Right ventricle myocardium superior (tissue), 1 donor: ENCODE measurements at places on chromosomes 2 and 18. TPM values are rescaled to one million over a fixed set of nuclear protein-coding genes. Genes with fewer than 3 reads are reported as not detected.

ERFE gene
- total RNA-seq, result not detected

SCYGR4 gene
- total RNA-seq, result not detected

MROH2A gene
- total RNA-seq, result not detected

AFF3 gene
- total RNA-seq, result 7.6 TPM

CYP1B1 gene
- total RNA-seq, result 17.1 TPM

POTEJ gene
- total RNA-seq, result not detected

GRB14 gene
- 24.1 TPM for total RNA-seq

ZNF512 gene
- total RNA-seq, result 16.6 TPM

TSPYL6 gene
- not detected for total RNA-seq

TSGA10 gene
- total RNA-seq, result 3.4 TPM

RAB17 gene
- total RNA-seq, result 4.1 TPM

UPP2 gene
- total RNA-seq, result not detected

KCNIP3 gene
- 8.4 TPM for total RNA-seq

REG3A gene
- not detected for total RNA-seq

LRATD1 gene
- total RNA-seq, result 3.0 TPM

EGR4 gene
- not detected for total RNA-seq

FOXD4L1 gene
- total RNA-seq, result not detected

SALL3 gene
- 0.08 TPM for total RNA-seq

NT5DC4 gene
- total RNA-seq, result not detected

UGT1A8 gene
- not detected for total RNA-seq

CRYBA2 gene
- total RNA-seq, result not detected

GKN2 gene
- total RNA-seq, result not detected

PPP1R1C gene
- 21.4 TPM for total RNA-seq

IL1R1 gene
- total RNA-seq, result 21.1 TPM

APCDD1 gene
- 27.0 TPM for total RNA-seq

POTEF gene
- total RNA-seq, result not detected

RAB6C gene
- total RNA-seq, result 0.22 TPM

KCNJ13 gene
- total RNA-seq, result not detected

ABHD3 gene
- total RNA-seq, result 5.0 TPM

IL1F10 gene
- not detected for total RNA-seq

LHCGR gene
- not detected for total RNA-seq

PRKAG3 gene
- total RNA-seq, result not detected

MAPRE3 gene
- total RNA-seq, result 57.9 TPM

DYNAP gene
- not detected for total RNA-seq

LPIN1 gene
- total RNA-seq, result 62.4 TPM

EML6 gene
- 0.56 TPM for total RNA-seq

GALNT3 gene
- total RNA-seq, result 0.19 TPM

METTL4 gene
- 7.9 TPM for total RNA-seq

BCL2 gene
- 9.0 TPM for total RNA-seq

UGT1A10 gene
- total RNA-seq, result not detected

SCN3A gene
- total RNA-seq, result 0.89 TPM

REEP1 gene
- 21.5 TPM for total RNA-seq

CXCR4 gene
- 2.0 TPM for total RNA-seq

TXNDC2 gene
- not detected for total RNA-seq

IL1RL2 gene
- not detected for total RNA-seq

SP110 gene
- total RNA-seq, result 8.6 TPM

CYTIP gene
- 1.1 TPM for total RNA-seq

MAP2 gene
- total RNA-seq, result 2.8 TPM

IL37 gene
- not detected for total RNA-seq

FN1 gene
- 77.7 TPM for total RNA-seq

DTNA gene
- 153 TPM for total RNA-seq

KCNK3 gene
- 2.7 TPM for total RNA-seq

TGFA gene
- 2.1 TPM for total RNA-seq

GAREM2 gene
- total RNA-seq, result 1.3 TPM

IL1B gene
- total RNA-seq, result 0.30 TPM

MATN3 gene
- total RNA-seq, result 0.16 TPM

FOSL2 gene
- 45.7 TPM for total RNA-seq
